Keratinocyte (primary cell): ENCODE measurements at places on chromosomes 1 and 21. TPM values are rescaled to one million over a fixed set of nuclear protein-coding genes. Genes with fewer than 3 reads are reported as not detected.

The NR5A2 gene
- polyA plus RNA-seq = 0.01 to 0.05 TPM in 2 of 3 replicates, not detected in the other

The VHLL gene
- 0.22 TPM in 1 of 3 replicates, not detected in the others for polyA plus RNA-seq

GRCh38 chr1:162823771-162824525, 33.4 kb downstream of the HSD17B7 start:
- H3K4me1 ChIP-seq = peaks cover 16% of the 10 kb centered on the region
- no peak overlapping the region for H3K4me3 ChIP-seq
- H3K36me3 ChIP-seq = no peaks in the 10 kb centered on the region
- H3K27ac ChIP-seq = no peak overlapping the region
- H3K27me3 ChIP-seq = no peaks in the 10 kb centered on the region

- no peak overlapping the region for H3K4me3 ChIP-seq
- DNase-seq = no peak
Measured at GRCh38 chr1:63621075-63621474, 27.9 kb downstream of the PGM1 start.

GRCh38 chr1:44025816-44026215, 5.4 kb downstream of the SLC6A9 start:
- H3K27me3 ChIP-seq = no peaks in the 10 kb centered on the region
- H3K4me3 ChIP-seq = no peak overlapping the region
- H3K27ac ChIP-seq = no peak overlapping the region
